Brain pericyte (primary cell): ENCODE measurements at places on chromosomes 16 and 17.

DNA sequence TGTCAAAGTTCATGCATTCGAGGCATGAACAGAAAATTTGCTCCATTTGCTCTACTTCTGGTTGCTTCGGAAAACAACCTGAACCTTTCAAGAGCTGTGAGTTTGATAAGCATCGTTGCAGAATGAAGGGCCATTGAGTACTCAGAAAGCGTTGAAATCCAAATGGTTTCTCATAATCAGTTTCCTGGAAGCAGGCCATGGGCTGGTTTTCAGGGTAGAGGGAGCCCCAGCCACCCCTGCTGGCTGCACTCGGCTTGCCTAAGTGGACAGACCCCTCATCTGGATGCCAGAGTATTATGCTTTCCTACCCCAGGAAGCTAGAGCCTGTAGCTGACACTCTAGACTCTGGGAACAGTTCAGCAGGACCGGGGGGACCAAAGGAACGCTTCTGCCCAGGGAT, 24.4 kb downstream of the SCNN1G start:
- DNase-seq: no peak

DNA sequence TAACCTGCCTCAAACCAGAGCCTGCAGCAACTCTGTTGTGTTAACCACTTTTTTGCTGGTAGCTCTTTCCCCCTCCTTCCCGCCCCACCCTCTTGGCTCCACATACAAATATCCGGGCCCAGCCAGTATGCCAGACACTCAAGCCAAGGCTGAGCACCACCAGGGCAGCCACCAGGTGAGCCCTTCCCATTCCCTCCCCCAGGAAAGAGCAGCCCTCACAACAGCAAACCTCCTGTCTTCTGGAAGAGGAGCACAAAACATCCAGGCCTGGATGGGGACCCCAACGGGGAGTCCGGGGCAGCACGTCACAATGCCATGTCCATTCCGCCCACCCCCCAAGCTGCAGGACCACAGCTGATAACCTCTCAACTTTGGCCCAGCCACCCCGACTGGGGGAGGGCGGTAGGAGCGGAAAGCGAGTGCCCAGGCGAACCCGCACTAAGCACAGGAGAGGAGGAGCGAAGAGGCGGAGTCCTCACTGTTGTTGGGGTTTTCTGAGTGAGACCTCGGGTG, 757 bp downstream of the ORMDL3 start:
- DNase-seq: no peak

GRCh38 chr17:79146562-79146961, 71.9 kb downstream of the ENGASE start:
- DNase-seq: no peak

- DNase-seq: no peak
These were observed 364.0 kb upstream of the EEF2KMT start for GRCh38 chr16:5461574-5461973.

DNA sequence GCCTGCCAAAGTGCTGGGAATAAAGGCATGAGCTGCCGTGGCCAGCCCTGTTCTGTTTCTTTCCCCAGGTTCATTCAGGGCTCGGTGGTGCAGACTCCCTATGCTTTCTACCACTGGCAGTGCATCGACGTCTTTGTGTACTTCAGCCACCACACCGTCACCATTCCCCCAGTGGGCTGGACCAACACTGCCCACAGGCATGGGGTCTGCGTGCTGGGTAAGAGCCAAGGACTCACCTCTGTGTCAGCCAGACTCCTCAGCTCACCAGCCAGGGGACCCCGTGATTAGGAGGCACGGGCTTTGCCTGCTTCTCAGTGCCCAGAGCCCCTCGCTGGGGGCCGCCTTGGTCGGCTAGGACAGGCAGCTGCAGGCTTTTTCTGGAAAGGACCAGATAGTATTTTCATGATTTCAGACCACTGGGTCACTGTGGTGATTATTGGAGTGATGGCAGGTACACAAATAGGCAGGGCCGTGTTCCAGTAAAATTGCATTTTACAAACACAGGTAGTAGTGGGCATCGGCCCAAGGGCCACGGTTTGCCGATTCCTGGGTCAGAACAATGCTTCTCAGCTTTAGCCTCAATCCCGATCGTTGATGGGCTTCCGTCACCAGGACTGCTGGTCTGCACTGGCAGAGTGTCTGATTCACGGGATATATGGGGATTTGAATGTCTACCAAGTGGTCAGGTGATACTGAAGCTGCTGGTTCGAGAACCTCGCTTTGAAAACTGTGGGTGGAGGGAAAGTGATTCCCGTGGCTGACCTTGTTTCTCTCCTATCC, 5.0 kb downstream of the ENGASE start:
- no peak for DNase-seq

DNA sequence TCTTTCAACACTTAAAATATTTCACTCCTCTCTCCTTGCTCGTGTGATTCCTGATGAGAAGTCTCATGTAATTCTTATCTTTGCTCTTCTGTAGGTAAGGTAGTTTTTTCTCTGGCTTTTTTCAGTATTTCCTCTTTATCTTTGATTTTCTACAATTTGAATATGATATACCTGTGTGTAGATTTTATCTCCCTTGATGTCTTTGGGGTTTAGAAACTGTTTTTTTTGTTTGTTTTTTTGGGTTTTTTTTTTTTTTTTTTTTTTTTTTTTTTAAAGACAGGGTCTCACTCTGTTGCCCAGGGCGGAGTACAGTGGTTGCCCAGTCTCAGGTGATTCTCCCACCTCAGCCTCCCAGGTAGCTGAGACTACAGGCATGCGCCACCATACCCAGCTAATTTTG, 26.6 kb downstream of the MOSMO start:
- DNase-seq: no peak

DNA sequence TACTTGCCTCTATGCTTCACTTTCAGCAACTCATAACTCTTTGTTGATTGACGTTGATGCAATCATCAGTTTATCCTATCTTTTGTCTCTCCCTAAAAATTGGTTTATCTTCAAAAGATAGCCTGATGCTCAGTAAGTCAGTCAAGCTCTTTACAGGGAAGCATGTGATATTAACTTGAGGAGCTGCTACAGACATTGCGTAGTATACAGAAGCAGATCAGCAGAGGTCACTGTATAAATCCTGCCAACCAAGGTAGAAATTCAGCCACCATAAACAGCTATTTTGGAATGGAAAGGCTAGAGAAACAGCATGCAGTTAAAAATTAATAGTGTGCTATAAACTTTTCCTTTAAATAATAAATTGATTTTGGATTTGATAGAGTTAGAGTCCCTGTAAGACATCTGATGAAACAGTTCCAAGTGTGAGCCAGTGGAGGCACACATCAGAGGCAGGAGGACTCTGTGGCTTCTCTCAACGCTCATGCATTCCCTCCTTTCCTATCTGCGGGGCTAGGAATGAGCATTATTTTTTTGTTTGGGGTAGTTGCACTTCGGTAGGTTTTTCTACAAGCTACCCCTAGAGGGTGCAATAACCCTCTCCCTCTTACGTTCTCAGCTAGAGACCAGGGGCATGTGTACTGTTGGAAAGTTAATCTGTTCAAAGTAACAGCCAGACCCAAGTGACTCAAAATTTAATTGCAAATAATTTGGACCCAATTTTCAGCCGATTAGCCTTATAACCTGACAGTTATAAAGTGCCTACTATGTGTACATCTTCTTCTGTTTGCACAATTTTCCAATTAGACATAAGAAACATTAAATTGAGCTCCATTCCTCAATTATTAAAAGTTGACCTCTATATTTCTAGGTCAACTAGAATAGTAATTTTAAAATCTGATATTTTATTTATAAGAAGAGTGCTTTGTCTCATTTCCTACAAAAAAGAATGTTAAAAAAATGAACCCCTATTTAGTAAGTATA, 647.7 kb upstream of the SOX9 start:
- DNase-seq: no peak

DNA sequence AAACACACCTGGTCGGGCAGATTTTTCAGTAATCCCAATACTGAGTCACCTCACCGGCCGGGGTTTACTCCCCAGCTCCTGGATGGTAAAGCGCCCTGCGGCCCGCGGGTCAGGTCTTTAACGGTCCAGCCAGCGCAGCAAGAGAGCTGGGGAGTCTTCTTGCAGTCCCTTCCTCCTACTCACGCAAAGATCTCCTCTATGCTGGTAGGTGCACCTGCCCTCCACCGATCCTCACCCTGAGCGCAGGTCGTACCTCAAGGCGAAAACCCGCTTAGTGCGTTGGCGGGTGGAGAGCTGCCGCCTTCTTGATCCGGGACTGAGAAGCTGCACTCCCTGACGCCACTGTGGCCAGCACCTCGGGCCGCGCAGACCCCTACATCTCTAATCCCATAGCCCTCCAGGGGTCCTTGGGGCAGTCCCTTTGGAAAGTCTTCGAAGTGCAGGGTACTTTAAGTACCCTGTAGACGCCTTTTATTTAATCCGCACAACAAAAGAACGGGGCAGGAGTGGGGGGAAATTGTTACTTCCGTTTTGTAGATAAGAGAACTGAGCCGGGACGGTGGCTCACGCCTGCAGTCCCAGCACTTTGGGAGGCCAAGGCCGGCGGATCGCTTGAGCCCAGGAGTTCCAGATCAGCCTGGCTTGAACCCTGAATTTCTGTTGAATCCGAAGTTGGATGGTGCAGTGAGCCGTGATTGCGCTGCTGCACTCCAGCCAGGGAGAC, 10.4 kb upstream of the HOXB13 start:
- DNase-seq: no peak

DNA sequence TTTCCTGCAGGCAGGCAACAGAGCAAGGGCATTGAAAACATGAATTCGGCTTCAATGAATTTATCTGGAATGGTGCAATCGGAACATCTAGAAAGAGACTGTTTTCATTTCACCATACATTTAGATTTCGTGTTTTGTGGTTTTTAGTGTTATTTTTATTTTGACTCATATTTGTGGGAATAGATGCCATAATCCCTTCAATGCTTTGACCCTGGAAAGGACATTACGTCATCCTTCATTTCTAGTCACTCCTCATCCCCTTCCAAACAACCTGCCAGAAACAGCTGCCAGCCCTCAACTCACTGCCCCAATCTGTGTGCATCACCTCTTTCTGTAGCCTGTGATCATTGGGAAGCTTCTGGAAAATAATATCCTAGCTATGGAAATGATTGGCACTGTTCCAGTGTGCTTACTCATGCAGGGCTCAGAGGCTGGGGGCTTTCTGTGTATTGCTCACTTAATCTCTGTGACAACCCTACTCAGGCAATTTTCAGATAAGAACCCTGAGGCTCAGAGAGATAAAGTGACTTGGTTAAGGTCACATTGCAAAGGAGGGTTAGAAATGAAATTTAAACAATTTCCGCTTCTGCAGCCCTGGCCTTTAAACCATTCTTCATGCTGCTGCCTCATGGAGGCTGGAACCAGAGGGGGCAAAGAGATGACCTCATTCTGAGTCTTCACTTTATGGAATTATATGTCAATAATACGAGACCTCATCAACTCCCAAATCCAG, 9.5 kb upstream of the KSR1 start:
- DNase-seq: peak; percentile 80

DNA sequence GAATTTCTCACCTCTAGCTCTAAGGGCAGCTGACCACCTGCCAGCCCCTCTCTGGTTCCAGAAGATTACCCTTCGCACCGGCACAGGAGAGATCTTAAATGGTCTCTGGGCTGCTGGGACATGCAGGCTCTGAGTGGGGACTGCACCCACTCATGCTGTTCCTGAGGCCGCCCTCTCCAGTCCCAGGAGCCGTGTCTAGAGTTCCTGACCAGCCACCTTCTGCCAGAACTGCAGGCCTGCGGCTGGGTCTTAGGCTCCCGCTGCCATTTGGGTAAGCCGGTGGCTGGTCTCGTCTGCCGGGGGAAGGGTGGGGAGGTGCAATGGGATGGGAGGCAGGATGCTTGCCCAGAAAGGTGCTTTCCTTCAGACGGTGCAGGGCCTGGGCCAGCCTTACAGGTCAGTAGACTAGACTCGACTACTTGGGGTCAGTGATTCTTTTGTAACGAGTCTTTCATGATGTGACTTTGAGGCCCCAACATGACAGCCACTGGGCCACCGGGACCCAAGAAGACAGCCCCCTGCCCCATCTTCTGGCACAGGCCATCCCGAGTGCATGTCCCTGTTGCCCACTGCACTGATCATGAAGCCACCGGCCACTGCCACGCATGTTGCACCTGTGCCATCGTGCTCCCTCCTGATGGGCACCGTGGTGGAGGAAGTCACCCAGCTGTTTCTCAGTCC, 26.4 kb downstream of the B9D1 start:
- DNase-seq: no peak

DNA sequence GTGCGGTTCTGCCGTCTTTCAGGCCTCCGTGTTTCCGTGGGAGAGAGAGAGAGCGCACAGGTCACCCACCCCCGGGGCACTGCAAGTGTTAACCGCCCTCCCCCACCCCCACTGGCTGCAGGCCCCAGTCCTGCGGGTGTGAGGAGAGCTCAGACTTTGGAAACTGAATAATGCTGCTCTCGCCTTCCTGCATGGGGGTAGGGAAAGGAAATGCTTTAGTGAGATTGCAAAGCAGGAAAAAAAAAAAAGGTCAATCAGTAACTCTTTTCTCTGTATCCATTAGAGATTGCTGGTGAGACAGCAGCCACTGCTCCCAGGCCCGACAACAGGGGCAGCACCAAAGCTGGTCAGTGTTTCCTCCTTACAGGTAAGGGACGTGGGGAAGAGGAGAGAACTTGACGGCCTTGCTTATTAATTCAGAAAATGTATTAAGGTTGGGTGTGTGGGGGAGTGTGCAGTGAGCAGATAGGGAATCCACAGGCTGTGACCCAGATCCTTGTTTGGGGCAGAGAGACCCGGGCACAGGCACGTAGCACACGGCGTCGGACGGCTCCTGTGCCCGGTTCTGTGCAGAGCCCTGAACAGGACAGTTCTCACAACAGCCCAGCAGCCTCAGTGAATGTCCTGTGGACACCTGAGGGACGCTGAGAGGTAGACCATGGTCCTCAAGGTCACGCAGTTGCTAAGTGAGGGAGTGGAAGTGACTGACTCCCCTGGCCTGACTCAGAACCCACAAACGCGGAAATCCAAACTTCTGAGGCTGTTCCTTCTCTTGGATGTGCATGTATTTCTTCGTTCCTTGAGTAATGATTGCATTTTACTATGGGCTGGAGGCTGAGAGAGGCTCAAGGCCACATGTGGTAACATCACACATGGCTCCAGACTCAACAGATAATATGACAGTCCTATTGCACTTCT, 156.5 kb downstream of the FOXL1 start:
- no peak for DNase-seq

- no peak for DNase-seq
These were observed 27.0 kb downstream of the LGALS3BP start for GRCh38 chr17:78952706-78953105.

GRCh38 chr16:89637379-89637778, 20.1 kb downstream of the CHMP1A start:
- DNase-seq: no peak
